ENCODE measurements at places on chromosomes 11 and 22.

GRCh38 chr11:78803995-78804394 lies 229.3 kb upstream of the NARS2 start:
- no peak for DNase-seq

DNA sequence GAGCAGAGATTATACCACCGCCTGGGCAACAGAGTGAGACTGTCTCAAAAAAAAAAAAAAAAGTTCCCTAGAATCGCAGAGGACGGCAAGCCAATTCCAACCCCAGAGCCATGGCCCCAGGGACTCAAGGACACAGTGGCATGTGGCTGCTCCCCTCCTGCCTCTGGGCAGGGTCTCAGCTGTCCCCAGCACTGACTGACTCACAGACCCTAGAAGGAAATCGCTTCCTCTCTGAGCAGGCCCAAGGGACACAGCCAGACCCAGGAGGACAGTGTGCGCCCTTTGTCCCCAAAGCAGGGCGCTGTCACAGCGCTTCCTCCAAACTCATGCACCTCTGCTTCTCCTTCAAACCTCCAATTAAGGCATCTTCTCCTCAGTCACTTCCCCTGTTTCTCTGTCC lies 2.3 kb downstream of the PACSIN3 start:
- DNase-seq, result no peak

DNA sequence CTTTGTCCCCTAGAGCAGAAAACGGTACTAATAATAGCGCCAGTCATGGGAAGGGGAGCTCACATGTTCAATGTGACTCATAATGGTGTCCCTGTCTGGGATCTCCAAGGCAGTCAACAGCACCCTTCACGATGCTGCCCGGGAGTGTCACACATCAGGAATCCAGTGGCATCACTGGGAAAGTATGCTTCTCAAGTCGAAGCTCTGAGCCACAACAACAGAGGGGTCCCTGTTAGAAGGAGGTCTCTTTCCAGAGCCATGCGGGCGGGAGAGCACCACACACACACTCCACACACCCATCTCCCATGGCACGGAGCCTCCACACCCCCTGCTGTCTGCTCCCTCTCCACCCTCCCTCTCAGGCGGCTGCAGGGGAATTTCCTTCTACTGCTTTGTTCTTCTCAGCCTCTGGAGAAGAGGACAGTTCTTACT lies 119.7 kb downstream of the ETS1 start:
- peak; percentile 98 for DNase-seq

GRCh38 chr11:13784855-13785254 lies 116.4 kb downstream of the FAR1 start:
- DNase-seq, result no peak

DNA sequence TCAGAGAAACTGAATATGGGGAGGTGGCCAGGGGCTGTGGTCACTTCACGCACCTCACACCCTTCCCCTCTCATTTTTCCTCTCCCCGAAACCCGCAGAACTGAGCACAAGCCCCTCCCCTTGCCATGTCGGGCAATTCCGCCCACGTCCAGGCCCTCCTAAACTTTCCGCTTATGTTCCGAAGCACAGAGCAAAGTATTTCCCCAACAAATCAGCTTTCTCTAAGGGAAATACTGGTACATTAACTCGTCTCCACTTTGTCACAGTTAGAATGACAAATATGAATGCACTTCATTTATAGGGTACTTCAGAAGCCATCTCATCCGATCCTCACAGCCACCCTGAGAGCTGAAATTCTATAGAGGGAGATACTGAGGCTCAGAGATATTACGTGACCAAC lies 94.7 kb upstream of the TMEM45B start:
- no peak for DNase-seq

- no peak for DNase-seq
These were observed 67.8 kb downstream of the SHANK2 start for GRCh38 chr11:71184421-71185210.

DNA sequence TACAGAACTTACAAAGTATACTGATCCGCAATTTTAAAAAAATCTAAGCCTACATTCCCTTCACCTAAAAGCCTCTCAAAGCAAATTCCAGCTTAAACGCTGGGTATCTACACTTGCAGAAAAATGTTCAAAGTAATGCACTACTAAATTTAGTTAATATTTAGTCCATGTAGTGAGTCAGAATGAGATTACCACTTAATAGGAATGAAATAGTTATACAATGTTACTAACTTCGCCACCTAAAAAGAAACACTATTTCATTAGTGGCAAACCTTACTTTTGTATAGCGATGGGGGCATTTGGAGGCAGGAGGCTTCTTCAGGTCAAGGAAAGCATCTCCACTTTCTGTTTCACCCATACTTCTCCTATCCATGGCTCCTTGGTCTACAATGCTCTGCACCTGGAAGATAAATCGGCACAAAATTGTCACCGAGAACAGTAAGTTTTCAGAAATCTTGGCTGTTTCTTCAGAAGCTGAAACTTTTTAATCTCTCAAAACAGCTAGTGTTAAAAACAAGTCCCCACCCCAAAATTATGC lies 1.2 kb downstream of the EIF4ENIF1 start:
- DNase-seq, result no peak

DNA sequence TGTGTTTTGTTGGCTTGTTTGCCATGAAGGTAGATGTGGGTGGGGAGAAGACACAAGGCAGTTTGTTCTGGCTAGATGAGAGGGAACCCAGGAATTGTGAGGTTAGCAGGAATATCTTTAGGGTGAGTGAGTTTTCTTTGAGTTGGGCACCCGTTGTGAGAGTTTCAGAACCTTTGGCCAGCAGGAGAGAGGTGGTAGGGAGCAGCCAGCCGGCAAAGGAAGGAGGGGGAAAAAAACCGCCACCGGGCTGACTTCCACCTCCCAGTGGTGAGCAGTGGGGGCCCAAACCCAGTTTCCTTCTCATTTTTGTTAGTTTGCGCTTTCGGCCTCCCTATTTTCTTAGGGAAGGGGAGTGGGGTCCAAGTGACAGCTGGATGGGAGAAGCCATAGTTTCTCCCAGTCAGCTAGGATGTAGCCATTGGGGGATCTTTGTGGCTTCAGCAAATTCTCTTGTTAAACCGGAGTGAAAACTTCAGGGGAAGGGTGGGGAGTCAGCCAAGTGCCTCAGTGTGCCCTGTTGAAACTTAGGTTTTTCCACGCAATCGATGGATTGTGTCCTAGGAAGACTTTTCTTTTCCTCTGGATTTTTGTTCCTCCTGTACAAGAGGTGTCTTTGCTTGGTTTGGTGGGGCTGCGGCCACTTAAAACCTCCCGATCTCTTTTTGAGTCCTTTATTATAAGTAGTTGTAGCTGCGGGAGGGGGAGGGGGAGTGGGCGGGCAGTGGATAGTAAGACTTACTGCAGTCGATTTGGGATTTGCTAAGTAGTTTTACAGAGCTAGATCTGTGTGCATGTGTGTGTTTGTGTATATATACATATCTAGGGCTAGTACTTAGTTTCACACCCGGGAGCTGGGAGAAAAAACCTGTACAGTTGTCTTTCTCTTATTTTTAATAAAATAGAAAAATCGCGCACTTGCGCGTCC lies 1.1 kb upstream of the GCAT start:
- DNase-seq, result peak; percentile 57

- no peak for DNase-seq
These were observed 617.4 kb downstream of the SOX6 start for GRCh38 chr11:15738931-15739330.

GRCh38 chr11:11125618-11126017 lies 227.4 kb downstream of the CSNK2A3 start:
- no peak for DNase-seq

DNA sequence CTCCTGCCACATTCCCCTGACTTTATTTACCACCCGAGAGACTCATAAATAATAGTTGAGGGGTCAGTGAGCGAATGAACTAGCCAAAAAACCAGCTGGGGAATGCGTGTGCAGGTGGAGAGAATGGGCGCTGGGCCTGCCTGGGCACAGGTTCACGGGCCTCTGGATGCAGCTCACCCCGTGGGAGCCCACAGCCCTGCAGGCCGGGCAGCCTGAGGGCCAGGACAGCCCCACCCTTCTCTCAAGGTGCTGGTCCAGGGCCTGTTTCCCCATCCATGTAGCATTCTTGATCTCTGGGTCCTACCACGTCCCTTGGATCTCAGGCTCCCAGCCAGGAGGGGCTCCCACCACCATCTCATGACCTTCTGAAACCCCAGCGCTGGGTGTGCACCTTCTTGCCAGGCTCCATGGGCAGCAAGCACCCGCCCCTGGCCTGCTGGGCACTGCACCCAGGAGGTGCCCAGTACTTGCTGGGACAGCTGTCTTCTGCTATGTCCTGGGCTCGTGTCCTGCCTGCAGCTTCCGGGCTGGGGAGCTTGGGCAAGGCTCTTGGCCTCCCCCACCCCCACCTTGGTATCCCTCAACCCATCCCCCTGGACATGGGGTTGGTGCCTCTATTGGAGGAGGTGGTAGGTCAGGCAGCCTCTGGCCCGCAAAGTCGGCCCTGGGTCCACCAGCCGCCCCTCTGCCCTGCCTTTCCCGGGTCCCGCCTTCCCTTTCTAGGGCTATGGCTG lies 43.1 kb upstream of the CCDC188 start:
- DNase-seq, result no peak

GRCh38 chr11:44014968-44015623 lies 32.7 kb upstream of the ACCSL start:
- DNase-seq, result no peak

GRCh38 chr11:130418756-130419155 lies 9.7 kb downstream of the ADAMTS8 start:
- peak; percentile 32 for DNase-seq

DNA sequence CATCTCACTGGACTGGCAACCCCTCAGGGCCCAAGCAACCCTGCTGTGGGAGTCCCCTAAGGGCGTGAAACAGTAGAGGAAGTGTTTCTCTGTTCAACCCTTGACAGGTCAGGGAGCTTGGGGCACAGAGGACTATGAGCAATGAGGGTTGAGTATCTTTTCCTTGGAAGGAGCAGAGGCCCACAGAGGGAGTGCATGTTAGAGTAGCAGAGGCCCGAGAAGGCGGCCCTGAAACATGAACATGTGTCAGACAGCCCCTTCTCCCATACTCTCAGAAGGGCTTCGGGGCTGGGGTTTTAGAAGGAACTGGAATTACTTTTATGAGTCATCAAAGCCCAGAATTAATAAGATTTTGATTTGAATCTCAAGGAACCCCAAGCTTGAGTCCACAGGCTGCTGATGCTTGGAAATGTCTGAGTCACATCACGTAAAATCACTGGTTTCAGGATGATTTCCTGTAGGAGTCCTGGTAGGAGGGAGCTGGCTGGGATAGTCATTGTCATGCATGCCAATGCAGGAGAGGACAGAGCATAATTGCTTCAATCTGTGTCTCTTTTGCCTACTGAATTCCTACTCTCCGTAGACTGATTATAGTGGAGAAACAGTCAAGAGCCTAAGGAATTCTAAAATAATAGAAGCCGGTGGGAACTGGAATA lies 22.6 kb downstream of the C11orf71 start:
- peak; percentile 61 for DNase-seq

DNA sequence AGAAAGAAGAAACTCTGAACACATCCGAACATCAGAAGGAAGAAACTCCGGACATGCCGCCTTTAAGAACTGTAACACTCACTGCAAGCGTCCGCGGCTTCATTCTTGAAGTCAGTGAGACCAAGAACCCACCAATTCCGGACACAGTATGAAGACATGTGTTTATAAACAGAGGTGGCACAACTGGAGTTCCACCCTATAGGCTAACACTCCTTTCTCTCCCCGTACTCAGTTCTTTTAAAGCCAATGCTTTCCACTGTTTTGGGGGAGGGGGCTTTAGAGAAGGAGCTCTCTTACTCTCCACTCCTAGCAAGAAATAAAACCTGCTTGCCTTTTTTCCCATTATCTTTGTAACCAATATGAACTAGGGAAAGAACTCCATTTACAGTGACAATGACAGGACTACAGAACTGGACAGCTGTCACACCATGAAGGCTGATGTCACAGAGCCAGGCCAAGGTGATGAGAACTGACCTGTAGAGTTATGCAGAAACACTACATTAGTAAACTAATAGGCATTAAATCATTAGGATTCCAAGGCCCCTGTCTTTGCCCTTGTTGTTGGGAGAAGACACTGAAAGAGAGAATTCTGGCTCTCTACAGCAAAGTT lies 733 bp downstream of the TRIM5 start:
- DNase-seq, result no peak

DNA sequence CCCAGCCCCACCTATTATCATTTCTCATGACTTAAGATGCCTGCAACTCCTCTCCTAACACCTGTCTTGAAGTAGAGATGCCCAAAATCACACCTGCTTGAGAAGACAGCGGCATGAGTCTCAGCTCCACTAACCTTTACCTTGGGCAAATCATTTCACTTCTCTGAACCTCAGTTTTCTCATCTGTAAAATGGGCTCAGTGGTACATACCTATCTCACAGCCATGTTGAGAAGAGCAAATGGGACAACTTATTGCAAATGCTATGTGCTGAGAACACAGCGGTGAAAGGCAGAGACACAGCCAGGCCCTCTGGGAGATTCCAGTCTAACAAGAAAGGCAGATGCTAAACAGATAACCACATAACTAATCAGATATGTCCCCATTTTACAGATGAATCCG lies 7.8 kb downstream of the TST start:
- no peak for DNase-seq

DNA sequence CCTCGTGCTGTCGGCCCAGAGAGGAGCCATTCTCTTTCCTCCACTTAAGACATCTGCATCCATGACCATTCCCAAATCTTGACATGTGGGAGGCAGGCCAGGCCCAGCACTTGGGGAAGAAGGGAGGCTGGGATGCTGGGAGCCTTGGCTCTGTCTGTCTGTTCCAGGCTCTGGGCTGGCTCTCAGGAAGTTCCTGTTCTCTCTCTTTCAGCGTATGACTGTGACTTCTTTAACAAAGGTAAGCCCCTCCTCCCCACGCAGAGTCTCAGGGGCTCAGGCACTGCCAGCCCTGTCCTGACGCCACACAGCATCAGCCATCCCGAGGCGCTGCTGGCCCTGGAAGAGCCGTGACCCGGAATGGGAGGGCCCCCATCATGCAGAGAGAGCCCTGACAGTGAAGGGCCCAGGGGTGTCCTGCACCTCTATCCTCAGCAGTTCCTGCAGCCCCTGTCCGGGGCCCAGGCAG lies 52.4 kb downstream of the OTOG start:
- DNase-seq, result no peak

- no peak for DNase-seq
These were observed 16.4 kb downstream of the SLC1A2 start for GRCh38 chr11:35402751-35403660.

- no peak for DNase-seq
These were observed 15.2 kb upstream of the TBX1 start for GRCh38 chr22:19745155-19746101.

DNA sequence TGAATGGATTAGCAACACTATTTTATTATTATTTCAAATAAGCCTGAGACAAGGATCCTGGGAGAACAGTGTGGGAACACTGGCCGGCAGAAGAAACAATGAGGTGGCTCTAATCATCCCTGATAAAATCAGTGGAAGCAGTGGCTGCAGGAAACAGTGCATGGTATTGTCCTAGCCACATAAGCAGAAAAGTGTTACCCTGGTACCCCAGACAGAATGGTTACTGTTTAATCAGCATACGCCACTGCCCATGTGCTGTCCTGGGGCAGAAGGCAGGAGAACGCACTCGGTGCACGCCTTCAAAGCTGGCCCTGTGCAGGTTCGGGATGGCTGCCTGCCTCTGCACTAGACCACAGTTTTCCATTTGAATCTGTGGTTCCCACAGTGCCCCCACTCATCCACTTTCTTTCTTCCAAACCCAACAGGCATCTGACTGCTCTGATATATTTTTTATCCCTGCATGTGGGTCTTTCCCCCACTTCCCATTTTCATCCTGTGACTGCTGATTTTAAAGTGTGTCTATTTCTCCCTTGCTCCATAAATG lies 25.7 kb downstream of the OPCML start:
- no peak for DNase-seq

GRCh38 chr11:45926001-45926401 lies 3.5 kb downstream of the LARGE2 start:
- no peak for DNase-seq

All from astrocyte of the spinal cord (primary cell).